ENCODE measurements at places on chromosomes 1 and 21.

DNA sequence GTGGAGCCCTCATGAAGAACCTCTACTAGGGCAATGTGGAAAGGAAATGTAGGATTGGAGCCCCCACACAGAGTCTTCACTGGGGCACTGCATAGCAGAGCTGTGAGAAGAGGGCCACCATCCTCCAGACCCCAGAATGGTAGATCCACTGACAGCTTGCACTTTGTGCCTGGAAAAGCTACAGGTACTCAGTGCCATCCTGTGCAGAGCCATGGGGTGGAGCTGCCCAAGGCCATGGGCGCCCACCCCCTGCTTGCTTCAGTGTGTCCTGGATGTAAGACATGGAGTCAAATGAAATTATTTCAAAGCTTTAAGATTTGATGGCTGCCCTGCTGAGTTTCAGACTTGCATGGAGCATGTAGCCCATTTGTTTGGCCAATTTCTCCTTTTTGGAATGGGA, 17.2 kb upstream of the TSHB start:
- DNase-seq = no peak

- DNase-seq = no peak
These were observed 20.1 kb downstream of the GALNT2 start for GRCh38 chr1:230087028-230087716.

DNA sequence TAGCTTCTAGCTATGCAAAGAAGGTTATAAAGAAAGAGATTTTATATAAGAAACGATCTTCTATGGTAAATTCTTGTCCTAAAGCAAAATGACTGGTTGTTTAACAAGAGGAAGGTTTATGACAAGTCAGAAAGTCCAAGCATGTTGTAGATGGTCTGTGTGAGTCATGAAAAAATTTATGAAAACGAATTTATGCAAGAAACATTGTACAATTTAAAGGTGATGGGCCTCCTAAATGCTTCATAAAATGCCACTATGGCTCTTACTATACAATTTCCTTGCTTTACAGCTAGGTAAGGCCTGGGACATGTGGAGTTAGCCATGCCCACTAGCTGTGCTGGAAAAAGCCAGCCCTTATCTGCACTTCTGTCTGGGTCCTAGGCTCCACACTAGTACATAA, 125.4 kb downstream of the PTGER3 start:
- no peak for DNase-seq

GRCh38 chr1:230334447-230334837, 91.7 kb downstream of the PGBD5 start:
- DNase-seq = no peak

DNA sequence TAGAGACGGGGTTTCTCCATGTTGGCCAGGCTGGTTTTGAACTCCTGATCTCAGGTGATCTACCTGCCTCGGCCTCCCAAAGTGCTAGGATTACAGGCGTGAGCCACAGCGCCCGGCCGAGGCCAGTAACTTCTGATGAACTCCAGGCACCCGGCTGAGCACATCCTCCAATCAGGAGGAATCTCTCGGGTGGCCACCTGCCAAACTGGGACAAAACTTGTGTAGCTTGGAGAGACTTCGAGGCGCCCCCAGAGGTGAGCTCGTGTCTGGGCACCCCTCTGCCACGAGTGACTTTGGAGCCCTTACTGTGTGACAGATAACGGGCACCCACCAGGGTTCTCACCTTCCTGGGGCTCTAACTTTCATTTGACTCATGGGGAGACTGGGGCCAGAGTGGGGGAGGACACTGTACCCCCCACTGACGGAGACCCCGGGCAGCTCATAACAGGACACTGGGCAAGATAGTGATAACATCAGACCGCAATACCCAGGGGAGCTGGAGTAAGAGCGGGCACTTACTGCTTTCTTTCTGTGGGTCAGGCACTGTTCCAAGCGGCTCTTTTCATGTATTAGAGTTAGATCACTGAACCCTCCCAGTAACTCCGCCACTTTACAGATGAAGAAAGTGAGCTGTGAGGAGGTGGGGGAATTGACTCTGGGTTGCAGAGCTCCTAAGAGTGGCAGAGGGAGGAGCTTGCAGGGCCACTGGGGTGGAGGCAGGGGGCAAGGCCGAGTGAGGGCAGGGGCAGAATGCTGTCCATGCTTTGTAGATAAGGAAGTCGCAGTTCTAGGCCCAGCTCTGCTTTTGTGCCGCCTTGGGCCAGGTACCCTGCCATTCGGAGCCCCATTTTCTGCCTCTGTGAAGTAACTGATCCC, 1.9 kb upstream of the PADI2 start:
- DNase-seq = peak; percentile 66

GRCh38 chr21:43578677-43579303, 80.5 kb downstream of the HSF2BP start:
- DNase-seq = peak; percentile 83

DNA sequence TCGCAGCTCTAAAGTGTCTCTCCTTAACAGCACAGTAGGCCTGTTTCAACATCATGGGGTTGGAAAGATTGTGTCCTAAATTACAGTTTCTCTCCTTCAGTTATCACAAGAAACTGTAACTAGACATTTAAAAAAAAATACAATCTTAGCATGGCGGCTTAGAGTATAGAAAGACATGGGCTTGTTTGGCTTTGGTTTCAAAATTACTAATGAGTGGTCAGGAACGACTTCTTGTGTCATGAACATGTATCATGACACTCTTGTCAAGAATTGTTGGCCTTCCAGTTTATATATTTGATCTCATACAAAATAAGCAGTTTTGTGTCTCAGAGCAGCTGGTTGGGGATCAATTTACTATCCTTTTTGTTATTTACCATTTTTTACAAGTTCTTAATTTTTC, 2.1 kb downstream of the GJA8 start:
- no peak for DNase-seq

GRCh38 chr1:163094589-163094988, 25.4 kb downstream of the RGS4 start:
- no peak for DNase-seq

GRCh38 chr1:214859647-214860046, 222.9 kb upstream of the KCNK2 start:
- no peak for DNase-seq

DNA sequence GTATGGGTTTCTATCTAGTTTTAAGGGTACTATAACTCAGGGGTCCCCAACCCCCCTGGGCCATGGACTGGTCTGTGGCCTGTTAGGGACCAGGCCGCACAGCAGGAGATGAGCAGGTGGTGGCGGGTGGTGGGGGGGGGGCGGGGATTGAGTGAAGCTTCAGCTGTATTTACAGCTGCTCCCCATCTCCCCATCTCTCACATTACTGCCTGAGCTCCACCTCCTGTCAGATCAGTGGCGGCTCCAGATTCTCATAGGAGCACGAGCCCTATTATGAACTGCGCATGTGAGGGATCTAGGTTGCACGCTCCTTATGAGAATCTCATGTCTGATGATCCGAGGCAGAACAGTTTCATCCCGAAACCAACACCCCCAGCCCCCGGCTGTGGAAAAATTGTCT, 95.1 kb upstream of the SLC45A1 start:
- DNase-seq = no peak

DNA sequence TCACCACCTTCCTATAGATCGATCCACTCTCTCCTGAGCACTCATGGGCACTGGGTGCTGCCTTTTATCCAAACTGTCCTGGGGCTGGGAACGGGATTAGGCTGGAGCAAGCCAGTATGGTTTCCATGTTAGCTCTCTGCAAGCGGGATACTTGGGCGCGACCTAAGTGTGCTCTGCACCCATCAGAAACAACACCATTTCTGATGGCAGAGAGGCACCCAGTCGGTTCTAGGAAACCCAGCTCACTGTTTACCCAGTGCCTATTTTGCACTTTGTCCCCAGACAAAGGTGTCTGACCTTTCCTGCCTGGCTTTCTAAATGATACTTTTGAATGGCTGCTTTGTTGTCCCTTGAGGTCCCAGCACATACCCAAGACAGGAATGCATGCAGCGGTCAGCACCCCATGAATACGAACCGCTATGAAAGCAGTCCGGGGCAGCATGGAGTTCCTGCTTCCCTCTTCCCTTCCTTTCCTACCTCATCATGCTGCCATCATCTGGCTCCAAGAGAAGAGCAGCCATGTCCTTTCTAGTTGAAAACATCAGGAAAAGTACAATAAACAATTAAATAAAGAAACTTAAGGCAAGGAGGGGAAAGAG, 83.9 kb downstream of the TRABD2B start:
- DNase-seq = no peak

GRCh38 chr1:221306239-221306638, 427.0 kb downstream of the HLX start:
- no peak for DNase-seq

GRCh38 chr1:51414811-51415210, 84.4 kb upstream of the TTC39A start:
- no peak for DNase-seq

DNA sequence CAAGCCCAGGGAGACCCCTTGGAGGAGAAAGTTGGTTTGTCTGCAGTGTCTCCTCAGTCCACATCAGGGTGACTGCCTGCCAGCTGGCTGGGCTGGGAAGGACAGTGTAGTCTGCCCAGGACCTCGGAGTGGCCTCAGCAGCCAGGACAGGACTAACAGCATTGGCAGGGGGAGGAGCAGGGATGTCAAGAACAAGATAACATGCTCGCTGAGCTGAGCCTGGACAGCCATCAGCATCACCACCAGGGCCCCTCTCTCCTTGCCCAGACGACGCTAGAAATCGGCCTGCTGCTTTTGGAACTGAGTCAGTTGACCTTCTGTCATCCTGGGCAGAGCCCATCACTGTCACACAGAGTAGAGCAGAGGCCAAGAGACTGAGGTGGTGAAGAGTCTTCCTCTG, 83.6 kb upstream of the CNTN2 start:
- no peak for DNase-seq

DNA sequence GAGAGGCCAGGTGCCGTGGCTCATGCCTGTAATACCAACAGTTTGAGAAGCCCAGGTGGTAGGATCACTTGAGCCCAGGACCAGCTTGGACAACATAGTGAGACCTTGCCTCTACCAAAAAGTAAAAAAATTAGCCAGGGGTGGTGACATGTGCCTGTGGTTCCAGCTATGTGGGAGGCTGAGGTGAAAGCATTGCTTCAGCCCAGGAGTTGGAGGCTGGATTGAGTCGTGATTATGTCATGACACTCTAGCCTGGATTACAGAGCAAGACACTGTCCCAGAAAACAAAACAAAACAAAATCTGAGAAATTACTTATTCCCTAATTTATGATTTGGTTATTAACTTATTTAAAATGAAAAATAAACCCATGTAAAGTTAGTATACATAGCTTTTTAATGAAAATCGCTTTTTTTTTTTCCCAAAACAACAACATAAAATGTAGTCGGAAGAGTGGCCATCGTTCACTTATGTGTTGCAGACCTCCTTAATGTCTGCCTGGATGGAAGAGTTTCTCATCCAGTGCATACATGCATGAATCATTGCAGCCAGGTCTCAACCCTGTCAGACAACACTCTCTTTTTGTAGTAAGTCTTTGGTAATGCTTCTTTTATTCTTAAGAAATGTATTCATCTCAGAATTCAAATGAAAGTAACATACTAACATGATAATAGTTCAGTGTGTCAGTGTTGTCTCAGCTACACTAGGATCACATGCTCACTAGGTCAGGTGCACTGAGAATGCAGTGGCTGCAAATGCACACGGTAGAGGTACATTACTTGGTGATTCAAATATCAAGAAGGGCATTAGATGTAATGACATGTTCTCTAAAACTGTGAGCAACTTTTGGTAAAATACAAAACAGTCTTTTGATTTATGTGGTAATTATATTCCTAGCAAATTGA, 28.0 kb downstream of the ITSN1 start:
- DNase-seq = no peak

DNA sequence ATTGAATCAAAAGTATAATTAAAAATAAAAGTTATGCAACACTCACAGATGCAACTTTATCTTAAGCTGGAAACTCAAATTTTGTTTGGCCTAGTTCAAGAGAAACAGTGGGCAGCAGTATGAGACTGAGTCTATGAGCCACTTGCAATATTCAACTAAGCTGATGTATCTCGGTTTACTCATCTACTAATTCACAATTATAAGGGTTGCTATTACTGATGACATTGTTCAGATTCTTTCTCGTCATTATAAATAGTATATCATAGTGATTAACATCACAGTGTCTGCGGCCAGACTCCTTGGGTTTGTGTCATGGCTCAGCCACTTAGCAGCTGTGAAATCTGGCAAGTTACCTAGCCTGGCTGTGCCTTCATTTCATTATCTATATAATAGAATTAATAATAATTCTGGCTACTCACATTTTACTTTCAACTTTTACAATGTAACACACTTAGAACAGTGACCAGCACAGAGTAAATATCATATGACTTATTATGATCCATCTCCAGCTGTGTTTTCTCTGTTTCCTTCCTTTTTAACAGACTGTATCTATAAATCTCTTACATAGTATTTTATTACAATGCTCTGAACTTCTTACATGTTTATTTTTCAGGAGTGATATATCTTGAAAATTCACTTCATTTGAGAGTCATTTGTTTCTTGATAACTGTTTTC, 194.3 kb upstream of the RGS18 start:
- peak; percentile 75 for DNase-seq
